Activated CD4-positive, alpha-beta T cell treated with anti-CD3 and anti-CD28 coated beads, Interleukin-2, amount 10 ng/mL, durations not matched to agents 7 days and 5 days (primary cell): ENCODE measurements at places on chromosomes 11 and 22. TPM values are rescaled to one million over a fixed set of nuclear protein-coding genes. Genes with fewer than 3 reads are reported as not detected.

DNA sequence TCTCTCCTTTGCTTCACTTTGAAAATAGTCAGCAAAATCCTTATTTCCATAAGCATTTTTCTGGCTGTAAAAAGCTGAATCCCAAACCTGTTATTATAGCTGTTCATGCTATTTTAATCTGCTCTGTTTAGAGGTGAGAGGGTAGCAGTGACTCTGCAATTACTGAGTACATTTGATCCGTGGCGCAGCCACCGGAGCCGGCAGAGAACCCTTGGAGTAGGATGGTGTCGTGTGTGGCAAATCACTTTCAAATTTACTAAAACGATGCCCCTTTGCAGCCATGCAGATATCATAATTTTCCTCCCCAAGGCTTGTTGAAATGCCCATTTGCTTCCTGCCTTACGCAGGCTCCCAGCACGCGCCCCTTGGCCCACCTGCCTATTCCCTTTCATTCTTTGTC lies 69.6 kb downstream of the ZBTB16 start:
- peaks cover 13% of the 10 kb centered on the region for H3K27me3 ChIP-seq
- no peak overlapping the region for H3K4me3 ChIP-seq
- no peak overlapping the region for H3K27ac ChIP-seq
- H3K4me1 ChIP-seq = peaks cover 13% of the 10 kb centered on the region

GRCh38 chr11:69542314-69543168 lies 61.1 kb downstream of the LINC01488 start:
- DNase-seq = no peak
- no peak overlapping the region for H3K4me3 ChIP-seq
- H3K4me1 ChIP-seq = peaks cover 10% of the 10 kb centered on the region
- no peaks in the 10 kb centered on the region for H3K36me3 ChIP-seq

- DNase-seq = no peak
- peaks cover 6% of the 10 kb centered on the region for H3K27me3 ChIP-seq
These were observed 73.7 kb downstream of the NAT10 start for GRCh38 chr11:34179026-34179675.

GRCh38 chr11:64088162-64089026 lies 52.7 kb downstream of the FLRT1 start:
- H3K36me3 ChIP-seq = no peaks in the 10 kb centered on the region
- H3K27ac ChIP-seq = no peak overlapping the region
- H3K4me1 ChIP-seq = peaks cover 8% of the 10 kb centered on the region
- DNase-seq = no peak
- H3K27me3 ChIP-seq = no peaks in the 10 kb centered on the region
- H3K4me3 ChIP-seq = no peak overlapping the region

- H3K27ac ChIP-seq = no peak overlapping the region
- H3K4me3 ChIP-seq = no peak overlapping the region
- no peak for DNase-seq
- no peaks in the 10 kb centered on the region for H3K4me1 ChIP-seq
- H3K36me3 ChIP-seq = no peaks in the 10 kb centered on the region
These were observed 47.4 kb downstream of the IGLL1 start for GRCh38 chr22:23532731-23533130.

DNA sequence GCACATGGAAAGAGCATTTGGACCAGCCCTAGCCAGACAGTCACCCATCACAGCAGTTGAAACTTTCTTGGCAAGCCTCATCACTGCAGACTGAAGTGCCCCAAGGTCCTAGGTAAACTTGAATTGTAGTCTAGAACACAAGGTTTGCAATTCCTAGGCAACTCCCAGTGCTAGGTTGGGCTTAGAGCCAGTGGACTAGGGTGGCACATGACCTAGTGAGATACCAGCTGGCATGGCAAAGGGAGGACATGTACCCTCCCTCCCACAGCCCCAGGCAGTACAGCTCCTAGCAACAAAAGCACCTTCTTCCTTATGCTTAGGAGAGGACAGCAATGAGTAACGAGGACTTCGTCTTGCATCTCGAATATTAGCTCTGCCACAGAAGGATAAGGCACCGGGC lies 889.5 kb downstream of the JRKL start:
- no peaks in the 10 kb centered on the region for H3K27me3 ChIP-seq
- H3K4me3 ChIP-seq = no peak overlapping the region
- no peak overlapping the region for H3K27ac ChIP-seq
- H3K36me3 ChIP-seq = no peaks in the 10 kb centered on the region

DNA sequence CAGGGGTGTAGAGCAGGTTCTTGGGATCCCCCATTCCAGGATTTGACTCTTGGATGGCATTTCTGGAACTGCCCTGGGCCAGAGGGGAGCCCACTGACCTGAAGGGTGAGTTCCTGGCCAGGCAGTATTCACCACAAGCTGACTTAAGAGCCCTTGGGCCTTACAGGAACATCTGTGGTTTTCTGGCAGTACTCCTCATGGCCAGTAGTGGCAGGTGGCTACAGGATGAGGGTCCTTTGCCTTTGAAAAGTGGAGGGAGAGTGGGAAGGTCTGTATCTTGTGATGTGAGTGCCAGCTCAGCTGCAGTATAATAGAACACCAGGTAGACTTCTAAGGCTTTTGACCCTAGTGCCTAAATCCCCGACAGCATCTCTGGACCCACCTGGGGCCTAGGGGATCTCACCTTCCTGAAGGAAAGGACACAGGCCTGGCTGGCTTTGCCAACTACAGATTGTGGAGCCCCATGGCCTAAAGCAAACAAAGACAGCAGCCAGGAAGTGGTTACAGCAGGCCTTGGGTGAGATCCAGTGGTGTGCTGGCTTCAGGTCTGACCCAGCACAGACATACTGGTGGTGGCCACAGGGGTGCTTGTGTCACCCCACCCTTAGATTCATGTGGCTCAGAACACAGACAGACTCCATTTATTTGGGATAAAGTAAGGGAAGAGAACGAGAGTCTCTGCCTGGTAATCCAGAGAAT lies 9.0 kb downstream of the OR51S1 start:
- H3K27ac ChIP-seq = no peak overlapping the region
- DNase-seq = no peak
- no peaks in the 10 kb centered on the region for H3K27me3 ChIP-seq

DNA sequence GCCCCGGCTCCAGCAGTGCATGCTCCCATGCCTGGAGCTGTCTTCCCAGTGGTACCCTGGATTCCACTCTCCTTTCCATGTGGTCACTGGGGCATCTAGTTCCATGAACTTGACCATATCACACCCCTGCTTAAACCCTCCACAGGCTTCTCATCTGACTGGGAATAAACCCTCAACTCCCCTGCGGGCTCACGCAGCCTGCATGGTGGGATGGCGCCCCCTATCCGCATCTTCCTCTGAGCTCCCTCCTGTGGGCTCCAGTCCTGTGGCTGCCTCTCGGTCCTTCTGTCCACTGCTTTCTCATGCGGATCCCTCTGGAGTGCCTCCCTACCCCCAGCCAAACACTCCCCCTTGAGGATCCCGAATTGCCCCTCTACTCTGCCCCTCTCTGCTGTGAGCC lies 41.4 kb upstream of the TTLL12 start:
- H3K4me1 ChIP-seq = peaks cover 5% of the 10 kb centered on the region
- H3K36me3 ChIP-seq = no peaks in the 10 kb centered on the region
- DNase-seq = peak; percentile 40
- H3K4me3 ChIP-seq = no peak overlapping the region
- H3K27ac ChIP-seq = no peak overlapping the region

- H3K27me3 ChIP-seq = peaks cover 24% of the 10 kb centered on the region
- H3K27ac ChIP-seq = no peak overlapping the region
- H3K4me3 ChIP-seq = no peak overlapping the region
- H3K4me1 ChIP-seq = peaks cover 11% of the 10 kb centered on the region
- peak; percentile 30 for DNase-seq
- no peaks in the 10 kb centered on the region for H3K36me3 ChIP-seq
These were observed 4.7 kb downstream of the OSBPL5 start for GRCh38 chr11:3160252-3161031.

Gene SAA1
- not detected for total RNA-seq
